ENCODE measurements at places on chromosomes 1 and 21.
A peak's percentile ranks its signal among the peaks of the same experiment; 100 is the strongest.

GRCh38 chr1:199809311-199809710, 218.2 kb upstream of the NR5A2 start:
- no peaks in the 10 kb centered on the region for H3K27me3 ChIP-seq
- H3K27ac ChIP-seq = no peak overlapping the region
- no peaks in the 10 kb centered on the region for H3K36me3 ChIP-seq

DNA sequence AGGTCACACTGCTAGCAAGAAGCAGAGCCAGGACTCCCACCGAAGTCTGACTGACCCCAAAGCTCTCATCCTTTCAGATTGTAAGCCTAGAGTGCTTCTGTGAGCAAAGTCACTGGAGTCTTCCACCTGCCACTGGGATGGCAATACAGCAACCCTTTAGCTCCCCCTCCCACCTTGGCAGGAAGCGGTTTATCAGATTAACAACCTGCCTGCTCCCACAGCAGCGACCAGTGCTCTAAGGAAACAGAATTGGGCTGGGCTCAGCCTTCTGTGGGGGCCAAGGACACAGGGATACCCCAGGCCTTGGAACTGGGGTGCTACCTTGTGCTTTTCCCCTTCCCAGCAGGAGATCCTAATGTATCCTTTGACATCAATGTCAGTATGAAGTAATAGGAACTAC, 76.0 kb downstream of the GFI1 start:
- H3K27ac ChIP-seq = no peak overlapping the region
- DNase-seq = no peak
- H3K27me3 ChIP-seq = no peaks in the 10 kb centered on the region
- no peaks in the 10 kb centered on the region for H3K4me1 ChIP-seq

DNA sequence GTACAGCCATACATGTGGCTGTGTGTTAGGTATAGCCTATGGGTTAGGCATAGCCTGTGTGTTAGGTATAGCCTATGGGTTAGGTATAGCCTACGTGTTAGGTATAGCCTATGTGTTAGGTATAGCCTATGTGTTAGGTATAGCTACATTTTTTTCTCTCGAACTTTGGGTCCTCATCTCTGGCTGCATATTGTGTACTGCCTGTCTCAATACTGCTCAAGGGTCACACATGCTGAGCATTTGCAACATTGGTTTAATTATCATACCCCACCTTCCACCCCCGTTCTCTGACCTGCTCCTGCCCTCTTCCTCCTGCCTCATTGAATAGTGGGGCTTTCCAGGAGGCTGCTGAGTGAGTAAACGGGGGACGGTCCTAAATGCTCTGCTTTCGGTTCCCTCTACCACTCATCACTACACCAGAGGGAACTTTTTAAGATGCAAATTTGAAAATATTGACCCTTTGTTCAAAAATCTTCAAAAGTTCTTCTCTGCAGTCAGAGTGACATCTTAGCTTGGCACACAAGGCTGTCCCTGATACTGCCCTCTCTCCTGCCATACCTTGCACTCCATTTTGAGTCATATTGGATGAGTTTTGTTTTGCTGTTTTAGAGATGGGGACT, 17.8 kb downstream of the OR2B11 start:
- no peaks in the 10 kb centered on the region for H3K27me3 ChIP-seq
- no peak overlapping the region for H3K27ac ChIP-seq
- no peaks in the 10 kb centered on the region for H3K4me1 ChIP-seq
- no peak for DNase-seq
- H3K4me3 ChIP-seq = no peak overlapping the region

DNA sequence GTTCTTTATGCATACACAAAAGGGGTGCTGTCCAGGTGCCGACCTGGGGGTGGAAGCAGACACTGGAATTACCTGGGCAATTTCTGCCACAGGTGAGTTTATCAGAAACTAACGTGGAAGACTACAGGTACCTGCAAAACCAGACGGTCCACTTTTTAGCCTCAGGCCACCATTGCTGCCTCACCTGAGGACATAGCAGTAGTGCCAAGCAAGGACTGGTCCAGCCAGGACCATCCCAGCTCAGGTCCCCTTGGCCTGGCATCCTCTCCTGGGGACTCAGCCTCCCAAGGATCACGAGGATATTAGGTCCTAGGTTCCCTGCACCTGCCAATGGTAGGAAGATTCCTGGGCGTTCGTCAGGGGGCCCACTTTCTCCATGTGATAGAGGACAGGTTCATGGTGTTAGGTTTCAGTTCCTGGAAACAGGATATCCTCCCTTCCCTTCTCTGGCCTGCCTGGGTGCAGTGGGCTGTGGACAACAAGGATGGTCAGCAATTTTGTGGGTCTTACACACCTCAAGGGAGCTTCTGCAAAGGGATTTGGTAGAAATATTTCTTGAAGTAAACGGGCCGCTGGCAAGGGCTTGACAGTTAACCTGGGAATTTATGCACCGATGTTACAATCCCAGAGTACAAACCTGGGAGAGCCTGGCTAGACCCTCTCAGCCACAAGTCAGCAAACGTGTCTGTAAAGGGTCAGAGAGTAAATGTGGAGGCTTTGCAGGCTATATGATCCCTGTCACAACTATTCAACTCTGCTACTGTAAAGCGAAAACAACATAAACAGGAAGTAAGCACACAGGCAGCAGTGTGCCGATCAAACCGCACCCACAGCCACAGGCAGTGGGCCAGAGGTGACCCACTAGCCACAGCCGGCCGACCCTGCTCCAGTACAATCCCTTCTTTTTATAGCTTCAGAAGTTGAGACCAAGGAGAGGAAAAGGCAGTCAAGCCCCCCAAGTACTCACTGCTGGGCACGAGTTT, 71.4 kb upstream of the RAB4A start:
- no peaks in the 10 kb centered on the region for H3K27me3 ChIP-seq
- H3K4me3 ChIP-seq = no peak overlapping the region
- H3K4me1 ChIP-seq = peaks cover 19% of the 10 kb centered on the region
- DNase-seq = peak; percentile 53
- no peaks in the 10 kb centered on the region for H3K36me3 ChIP-seq
- no peak overlapping the region for H3K27ac ChIP-seq

DNA sequence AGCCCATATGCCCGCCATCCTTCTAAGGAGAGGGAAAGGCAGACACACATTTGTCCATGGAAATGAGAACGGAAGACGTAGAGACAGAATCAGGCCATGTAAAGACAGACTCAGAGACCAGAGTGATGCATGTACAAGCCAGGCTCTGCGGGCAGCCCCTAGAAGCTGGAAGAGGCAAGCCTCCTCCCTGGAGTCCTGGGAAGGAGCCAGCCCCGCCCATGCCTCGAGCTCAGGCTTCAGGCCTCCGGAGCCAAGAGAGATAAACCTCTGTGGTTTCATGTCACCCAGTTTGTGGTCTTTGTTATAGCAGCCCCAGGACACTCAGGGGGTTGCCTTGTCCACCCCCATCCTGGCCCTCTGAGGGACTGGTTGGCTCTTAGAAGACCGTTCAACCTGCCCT, 11.6 kb downstream of the PDE9A start:
- peaks cover 19% of the 10 kb centered on the region for H3K4me1 ChIP-seq
- no peaks in the 10 kb centered on the region for H3K36me3 ChIP-seq
- no peak for DNase-seq
- no peaks in the 10 kb centered on the region for H3K27me3 ChIP-seq

- peak overlapping the region; percentile 73 for H3K4me3 ChIP-seq
- peaks cover 14% of the 10 kb centered on the region for H3K4me1 ChIP-seq
- no peak for DNase-seq
- no peaks in the 10 kb centered on the region for H3K36me3 ChIP-seq
- no peak overlapping the region for H3K27ac ChIP-seq
- H3K27me3 ChIP-seq = peaks cover 56% of the 10 kb centered on the region
These were observed 1.7 kb downstream of the RHOU start for GRCh38 chr1:228736844-228737445.

DNA sequence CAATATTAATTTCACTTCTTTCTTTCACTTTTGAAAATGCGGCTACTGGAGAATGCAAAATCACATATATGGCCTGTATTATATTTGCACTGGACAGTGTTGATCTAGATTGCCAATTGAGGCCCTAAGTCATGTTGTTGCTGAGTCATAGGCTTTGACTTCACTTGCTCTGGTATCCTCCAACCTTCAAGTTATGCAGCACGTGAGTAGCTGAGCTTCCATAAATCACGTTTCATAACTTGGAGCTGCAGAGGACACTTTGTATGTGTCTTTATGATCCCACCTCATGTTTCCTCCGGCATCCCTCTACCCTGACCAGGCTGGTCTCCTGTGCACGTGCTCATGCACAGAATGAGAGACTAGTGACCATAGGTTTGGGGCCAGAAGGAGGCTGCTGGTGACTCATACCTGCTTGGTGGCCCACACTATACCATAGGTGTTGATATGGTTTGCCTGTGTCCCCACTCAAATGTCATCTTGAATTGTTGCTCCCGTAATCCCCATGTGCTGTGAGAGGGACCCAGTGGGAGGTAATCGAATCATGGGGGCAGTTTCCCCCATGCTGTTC, 103.0 kb upstream of the TSPAN2 start:
- no peak for DNase-seq
- no peak overlapping the region for H3K4me3 ChIP-seq
- H3K27ac ChIP-seq = no peak overlapping the region
- no peaks in the 10 kb centered on the region for H3K4me1 ChIP-seq
- H3K36me3 ChIP-seq = no peaks in the 10 kb centered on the region
